ENCODE measurements at places on chromosomes 7 and 10.

DNA sequence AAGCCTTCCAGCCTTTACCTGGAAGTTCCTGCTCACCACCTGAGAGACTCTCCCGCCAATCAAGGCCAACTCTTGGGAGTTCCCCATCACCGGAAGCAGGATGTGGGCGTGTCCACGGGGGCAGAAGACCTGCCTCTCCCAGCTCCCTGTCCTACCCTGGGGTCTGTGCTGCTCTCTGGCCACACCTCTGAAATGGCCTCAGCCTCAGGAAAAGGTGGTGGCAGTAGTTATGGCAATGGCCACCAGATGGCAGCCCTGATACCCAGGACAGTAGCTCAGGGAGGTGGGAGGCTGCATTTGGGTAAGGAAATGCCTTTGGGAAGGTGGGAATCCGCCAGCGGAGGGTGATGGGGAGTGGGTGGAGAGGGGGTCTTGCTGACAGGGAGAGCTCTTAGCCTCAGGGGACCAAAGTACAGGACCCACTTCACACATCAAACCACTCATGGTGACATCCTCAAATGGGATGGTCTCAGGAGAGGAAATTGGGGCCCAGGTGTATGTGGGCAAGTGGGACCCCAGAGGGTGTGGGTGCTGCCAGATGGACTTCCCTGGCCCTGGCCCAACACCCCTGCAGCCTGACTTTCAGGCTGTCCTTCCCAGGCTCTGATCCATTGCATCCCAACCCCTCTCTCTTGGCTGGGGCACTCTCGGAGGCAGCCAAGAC is 33.9 kb downstream of the KAZALD1 start:
- no peak for DNase-seq

DNA sequence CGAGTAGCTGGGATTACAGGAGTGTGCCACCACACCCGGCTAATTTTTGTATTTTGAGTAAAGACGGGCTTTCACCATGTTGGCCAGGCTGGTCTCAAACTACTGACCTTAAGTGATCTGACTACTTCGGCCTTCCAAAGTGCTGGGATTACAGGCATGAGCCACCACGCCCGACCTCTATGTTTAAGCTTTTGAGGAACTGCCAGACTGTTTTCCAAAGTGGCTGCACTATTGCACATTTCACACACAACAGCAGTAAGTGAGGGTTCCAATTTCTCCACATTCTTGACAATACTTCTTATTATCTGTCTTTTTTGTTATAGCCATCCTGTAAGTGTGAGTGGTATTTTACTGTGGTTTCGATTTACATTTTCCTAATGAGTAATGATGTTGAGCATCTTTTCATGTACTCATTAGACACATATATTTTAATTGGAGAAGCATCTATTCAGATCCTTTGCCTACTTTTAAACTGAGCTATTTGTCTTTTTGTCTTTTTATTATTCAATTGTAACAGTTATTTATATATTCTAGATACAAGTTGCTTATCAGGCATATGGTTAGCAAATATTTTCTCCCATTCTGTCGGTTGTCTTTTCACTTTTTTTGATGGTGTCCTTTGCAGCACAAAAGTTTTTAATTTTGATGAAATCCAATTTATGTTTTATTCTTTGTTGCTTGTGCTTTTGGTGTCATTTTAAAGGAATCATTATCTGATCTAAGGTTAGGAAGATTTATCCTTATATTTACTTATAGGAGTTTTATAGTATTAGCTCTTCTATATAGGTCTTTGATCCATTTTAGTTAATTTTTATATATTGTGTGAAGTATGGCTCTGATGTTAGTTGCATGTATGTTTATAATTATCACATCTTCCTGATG is 12.8 kb upstream of the IRF5 start:
- DNase-seq, result no peak

DNA sequence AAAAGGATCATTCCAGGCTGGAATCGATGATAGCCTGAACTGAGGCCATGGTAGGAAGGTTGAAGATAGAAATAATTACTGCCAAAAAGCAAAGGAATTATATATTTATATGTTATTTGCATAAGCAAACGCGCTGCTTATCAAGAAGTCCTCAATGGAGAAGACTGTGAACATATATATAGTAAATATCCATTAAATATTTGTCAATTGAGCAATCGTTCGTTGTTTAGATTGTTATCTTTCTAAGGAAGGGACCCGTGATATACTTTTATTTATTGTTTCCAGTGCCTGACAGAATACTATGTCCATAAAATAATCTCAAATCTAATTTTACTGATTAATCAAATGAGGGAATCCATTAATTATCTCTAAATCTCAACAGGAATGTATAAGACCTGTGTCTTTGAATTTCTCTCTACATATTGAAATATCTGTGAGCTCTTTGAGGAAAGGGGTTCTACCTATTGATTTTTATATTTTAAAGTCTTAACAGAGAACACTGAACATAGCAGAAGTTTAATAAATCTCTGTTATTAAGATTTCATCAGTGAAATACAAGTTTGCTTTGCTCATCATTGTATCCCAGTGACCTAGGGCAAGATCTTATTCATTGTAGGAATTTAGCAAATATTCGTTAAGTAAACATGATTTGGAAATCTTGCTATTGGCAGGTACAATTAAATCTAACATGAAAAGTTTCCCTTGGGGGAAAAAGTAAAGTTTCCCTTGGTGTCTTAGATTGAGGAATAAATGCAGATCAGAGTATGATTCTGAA is 12.0 kb upstream of the HERC4 start:
- no peak for DNase-seq

- DNase-seq, result no peak
Observed at GRCh38 chr10:44253769-44254462, 131.0 kb downstream of the CXCL12 start.

GRCh38 chr10:19411119-19411518 is 362.5 kb downstream of the MALRD1 start:
- no peak for DNase-seq

Data from left forelimb (tissue), 1 donor.